ENCODE measurements at places on chromosomes 13 and 19.

- no peak for DNase-seq
These were observed 203.4 kb downstream of the COL4A1 start for GRCh38 chr13:110103534-110103933.

GRCh38 chr13:68030152-68030809 lies 800.1 kb upstream of the PCDH9 start:
- no peak for DNase-seq

DNA sequence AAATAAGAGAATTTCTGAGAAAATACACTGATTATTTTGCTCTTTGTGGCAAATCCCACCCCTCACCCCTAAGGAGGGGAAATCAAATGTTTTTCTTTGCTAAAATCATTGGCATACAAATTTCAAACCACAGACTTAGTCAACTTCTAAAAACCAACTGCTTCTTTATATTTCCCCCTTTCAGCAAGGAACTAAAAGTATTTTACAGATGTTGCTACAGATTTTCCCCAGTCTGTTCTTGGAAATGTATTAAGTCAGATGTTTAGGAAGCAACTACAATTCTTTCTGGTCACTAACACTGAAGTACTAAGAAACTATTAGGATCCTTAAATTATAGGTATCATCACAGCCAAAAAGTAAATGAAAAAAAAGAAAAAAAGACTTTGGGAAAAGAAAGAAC lies 6.9 kb downstream of the MTMR6 start:
- no peak for DNase-seq

DNA sequence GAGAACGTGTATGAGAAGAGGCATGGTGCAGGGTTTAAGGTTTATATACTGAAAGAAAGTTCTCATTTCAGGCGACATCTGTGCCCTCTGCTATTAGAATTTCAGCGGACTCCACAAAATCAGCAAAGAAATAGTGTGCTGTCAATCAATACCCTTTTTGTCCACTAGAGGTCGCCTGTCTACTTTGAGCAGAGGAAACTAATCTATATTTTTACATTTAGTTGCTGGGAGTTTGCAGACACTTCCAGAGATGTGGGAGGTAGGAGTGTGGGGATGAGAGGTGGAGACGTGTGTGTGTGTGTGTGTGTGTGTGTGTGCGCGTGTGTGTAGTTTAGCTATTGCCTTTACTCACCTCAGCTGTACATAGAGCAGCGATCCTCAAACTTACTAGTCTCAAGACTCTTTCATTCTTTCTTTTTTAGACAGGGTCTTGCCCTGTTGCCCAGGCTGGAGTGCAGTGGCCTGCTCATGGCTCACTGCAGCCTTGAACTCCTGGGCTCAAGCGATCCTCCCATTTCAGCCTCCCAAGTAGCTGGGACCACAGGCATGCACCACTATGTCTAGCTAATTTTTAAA lies 9.7 kb downstream of the INAFM1 start:
- DNase-seq, result no peak

GRCh38 chr19:49011194-49011593 lies 5.7 kb downstream of the LHB start:
- no peak for DNase-seq

DNA sequence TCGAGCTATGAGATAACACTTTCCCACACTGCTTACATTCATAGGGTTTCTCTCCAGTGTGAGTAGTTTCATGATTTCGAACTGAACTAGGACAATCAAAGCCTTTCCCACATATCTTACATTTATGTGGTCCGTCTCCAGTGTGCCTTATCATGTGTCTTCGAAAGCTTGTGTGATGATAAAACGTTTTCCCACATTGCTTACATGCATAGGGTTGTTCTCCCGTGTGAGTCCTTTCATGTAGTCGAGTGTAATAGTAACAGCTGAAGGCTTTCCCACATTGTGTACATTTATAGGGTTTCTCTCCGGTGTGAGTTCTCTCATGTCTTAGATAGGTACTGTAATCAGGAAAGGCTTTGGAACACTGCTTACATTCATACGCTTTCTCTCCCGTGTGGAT lies 16.3 kb downstream of the ZNF823 start:
- DNase-seq, result no peak

DNA sequence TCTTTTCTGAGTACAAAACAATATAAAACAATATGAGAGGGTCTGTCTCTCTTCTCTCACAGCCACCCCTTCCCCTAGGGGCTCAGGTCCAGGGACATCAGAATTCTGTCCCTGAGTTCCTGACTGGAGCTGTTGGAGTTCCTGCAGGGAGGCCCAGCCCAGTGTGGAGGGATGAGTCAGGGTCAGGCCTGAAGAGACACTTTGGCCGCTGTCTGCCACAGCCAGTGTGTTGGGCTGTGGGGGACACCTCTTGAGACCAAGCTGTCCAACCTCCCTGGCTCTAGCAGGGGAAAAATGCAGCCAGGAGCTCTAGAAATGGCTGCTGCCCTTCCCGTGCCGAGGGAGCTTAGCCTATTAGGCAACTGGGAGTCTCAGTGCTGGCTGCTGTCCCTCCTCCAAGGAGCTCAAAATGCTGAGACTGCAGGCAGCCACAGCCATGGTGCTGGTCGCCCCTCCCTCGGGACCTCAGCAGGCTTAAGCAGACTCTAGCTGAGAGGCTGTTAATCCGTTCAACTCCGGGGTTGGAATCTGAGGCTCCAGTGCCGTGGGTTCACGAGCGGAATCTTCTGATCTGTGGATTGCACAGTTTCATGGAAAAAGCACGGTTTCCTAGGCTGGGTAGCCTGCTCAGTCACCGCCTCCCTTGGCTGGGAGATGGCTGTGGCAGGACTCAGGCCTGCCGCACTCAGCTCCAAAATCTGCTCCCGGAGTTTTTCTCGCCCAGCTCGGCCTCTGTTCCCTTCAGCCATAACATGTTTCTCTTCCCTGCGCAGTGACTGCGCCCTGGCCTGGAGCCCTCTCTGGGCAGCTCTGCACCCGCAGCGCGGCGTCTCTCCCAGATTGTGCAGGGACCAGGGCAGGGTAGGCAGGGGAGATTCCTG lies 3.8 kb upstream of the ZNF626 start:
- DNase-seq, result no peak

DNA sequence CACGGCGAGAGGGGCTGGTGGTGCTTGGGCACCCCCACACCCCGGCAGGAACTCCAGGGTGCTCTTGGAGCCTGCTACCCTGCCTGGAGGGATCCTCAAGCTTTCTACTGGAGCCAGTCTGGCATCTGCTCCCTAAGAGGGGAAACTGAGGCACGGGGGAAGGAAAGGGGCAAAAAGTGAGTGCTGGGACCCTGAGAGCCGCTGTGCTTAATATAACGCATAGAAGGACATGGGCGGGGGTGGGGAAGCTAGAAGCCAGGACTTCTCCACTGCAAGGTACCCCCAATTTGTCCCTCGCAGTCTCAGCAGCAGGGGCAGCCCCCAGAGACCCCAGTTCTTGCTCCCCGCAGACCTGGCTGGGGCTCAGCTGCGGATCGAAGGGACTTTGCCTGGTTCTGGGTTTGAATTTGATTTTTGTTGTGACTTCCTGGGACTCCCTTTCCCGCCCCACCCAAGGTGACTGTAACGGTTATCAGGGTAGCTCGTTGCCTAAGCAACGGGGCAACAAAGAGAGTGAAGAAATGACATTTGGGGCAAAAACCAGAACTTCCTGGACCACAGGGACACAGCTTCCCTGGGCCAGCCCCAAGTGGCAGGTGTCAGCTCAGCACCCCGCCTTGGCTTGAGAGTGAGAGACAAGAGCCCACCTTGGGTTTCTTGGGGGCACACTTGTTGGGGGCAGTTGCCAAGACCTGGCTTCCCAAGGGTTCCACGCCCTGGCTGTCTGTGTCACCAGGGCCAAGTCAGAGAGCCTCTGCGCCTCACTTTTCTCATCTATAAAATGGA lies 638 bp downstream of the ADGRE5 start:
- peak; percentile 91 for DNase-seq

DNA sequence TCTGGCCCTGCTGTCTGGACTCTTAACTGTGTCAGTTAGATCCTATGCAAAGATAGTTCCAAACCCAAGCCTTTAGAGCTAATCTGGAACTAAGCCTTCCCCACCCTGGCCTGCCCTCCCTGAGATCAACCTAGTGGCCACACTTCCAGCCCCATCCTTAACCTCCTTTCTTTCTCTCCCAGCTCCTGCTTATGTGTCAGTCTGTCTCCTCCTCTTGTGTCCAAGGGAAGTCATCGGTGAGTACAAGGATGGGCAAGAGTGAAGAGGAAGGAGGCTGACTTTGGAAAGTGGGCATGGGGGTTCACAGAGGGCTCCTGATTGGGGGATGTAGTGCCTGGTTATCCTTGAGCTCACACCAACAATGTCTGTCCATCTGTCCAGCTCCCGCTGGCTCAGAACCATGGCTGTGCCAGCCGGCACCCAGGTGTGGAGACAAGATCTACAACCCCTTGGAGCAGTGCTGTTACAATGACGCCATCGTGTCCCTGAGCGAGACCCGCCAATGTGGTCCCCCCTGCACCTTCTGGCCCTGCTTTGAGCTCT lies 12.3 kb downstream of the IGFL2 start:
- DNase-seq, result no peak

GRCh38 chr13:114226088-114226487 lies 8.6 kb upstream of the CDC16 start:
- DNase-seq, result no peak

DNA sequence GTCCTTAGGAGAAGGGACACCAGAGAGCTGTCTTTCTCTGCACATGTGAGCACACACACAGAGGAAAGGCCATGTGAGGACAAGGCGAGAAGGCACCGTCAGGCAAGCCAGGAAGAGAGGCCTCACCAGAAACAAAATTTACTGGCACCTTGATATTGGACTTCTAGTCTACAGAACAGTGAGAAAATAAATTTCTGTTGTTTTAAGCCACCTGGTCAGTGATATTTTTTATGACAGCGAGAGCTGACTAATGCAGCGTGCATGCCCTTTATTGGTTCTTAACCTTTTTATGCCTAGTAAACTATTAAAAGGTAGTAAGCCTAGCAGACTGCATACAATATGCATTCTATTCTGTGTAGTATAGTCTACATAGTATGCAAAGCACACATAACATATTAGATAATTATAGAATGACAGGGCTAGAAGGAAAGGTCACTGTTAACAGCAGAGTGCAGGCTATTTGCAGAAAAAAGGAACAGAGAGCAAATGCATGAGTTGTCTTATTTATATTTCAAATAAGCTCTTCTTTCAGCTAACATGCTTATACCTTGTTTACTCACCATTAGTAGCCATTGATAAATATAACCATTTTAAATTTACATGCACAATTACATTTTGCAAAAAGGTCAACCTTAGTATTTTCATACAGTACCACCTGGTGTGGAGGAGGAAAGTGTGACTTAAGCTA lies 25.2 kb upstream of the KATNAL1 start:
- DNase-seq, result no peak

DNA sequence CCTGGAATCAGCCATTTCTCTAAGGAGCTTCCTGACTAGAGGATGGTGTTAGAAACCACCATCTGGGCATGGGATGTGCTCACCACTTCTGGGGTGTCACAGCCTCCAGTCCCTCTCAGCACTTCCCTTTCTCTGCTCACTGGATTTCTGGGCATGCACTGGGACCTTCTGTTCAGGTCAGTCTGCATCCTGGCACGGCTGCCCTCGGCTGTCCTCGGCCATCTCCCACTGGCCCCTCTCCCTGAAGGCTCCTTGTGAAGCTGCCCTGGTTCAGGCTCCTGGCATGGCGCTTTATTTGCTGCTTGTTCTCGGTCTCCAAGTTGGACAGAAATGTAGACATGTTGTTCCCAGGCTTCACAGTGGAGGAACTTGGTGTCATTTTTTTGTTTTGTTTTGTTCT lies 60.0 kb downstream of the TEX29 start:
- DNase-seq, result no peak

DNA sequence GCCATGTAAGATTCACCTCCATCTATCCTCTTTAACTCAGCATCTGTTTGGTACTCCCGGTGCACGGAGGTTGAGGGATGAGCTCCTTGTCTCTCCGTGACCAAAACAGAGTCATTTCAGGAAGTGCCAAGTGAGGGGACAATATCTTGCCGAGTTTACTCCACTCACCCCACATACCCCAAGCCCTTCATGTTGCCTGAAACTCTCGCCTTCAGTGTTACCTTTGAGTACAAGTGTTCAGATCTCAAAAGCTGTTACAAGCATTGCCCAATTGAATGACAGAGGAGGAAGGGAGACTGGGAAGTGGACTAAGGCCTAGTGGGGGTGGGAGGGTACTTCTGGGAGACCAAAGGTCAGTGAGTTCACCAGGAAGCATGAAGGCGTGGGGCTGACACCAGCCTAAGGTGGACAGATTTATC lies 6.0 kb upstream of the SIGLEC12 start:
- no peak for DNase-seq

DNA sequence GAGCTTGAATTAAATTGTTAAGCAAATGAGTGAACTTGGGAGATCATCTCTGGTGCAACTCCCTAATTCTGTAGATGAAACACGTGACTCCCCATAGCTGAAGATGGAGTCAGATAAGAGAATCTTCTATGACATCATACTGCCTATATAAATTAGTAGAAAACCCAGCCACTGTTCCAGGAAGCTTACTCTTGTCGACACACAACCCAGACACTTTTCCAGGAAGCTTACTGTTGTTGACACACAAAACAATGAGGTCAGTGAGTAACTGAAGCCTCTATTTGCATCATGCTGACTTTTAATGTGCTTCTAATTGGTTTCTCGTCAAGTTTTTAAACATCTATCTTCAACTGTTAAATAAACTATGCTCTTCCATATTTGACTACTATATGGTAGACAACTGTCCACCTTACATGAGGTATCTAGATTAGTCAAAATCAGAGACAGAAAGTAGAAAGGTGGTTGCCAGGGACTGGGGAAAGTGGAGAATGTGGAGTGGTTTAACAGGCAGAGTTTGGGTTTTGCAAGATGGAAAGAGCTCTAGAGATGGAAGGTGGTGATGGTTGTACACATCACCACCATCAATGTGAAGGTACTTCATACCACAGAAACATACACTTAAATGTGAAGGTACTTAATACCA lies 168.2 kb downstream of the FGF14 start:
- no peak for DNase-seq

- DNase-seq, result no peak
These were observed 13.0 kb downstream of the YIPF2 start for GRCh38 chr19:10915130-10916091.

GRCh38 chr13:24004971-24005370 lies 107.7 kb upstream of the C1QTNF9B start:
- DNase-seq, result no peak

GRCh38 chr19:48391100-48392005 lies at the start of gene KDELR1:
Gene KDELR1 (minus strand): TSS chr19:48391551. CDS start chr19:48391358, 193 bp downstream.
- DNase-seq, result peak; percentile 63

GRCh38 chr19:470701-471100 lies 9.9 kb upstream of the SHC2 start:
- DNase-seq, result no peak

DNA sequence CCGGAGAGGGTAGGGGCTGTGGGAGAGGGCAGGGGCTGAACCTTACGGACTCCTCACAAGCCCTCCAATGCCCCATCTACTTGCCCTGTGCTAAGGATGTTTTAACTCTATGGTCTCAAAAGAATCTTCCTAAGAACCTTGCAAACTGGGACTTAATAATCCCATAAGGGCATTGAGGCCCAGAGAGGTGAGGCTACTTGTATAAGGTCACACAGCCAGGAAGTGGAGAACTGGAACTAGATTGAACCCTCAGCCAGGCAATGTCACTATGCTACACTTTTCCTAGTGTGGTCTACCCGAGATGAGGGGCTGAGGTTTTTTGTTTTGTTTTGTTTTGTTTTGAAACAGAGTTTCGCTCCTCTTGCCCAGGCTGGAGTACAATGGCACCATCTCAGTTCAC lies 10.5 kb upstream of the APOC4 start:
- DNase-seq, result no peak

GRCh38 chr13:58994777-58995176 lies 1169.0 kb downstream of the DIAPH3 start:
- DNase-seq, result no peak

GRCh38 chr13:44278166-44278565 lies 95.5 kb upstream of the SERP2 start:
- DNase-seq, result no peak
